Activated T-helper 17 cell treated with anti-CD3 and anti-CD28 coated beads, Interleukin-2, amount 50 U/mL, for 72 hours (primary cell): ENCODE measurements at places on chromosomes 12 and 14.

DNA sequence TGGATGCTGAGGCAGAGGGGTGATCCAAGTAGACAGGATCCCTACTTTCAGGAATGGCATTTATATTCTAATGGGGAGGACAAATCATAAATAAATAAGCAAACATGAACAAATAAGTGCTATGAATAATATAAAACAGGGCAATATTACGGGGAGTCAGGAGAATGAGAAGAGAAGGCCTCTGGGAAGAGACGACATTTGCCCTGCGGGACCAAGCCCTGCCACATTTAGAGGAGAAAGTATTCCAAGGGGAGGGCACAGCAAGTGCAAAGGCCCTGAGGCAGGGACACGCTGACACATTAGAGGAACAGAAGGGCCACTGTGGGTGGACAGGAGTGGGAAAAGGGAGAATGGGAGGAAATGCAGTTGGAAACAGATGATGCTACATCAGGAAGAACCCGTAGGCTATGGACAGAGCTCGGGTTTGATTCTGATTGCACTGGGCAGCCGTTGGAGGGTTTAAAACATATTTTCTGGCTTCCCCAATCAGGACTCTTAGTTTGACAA, 1.3 kb downstream of the RNFT2 start:
- ATAC-seq = no peak

GRCh38 chr14:104095426-104096310, 10.2 kb downstream of the ASPG start:
- ATAC-seq = no peak

DNA sequence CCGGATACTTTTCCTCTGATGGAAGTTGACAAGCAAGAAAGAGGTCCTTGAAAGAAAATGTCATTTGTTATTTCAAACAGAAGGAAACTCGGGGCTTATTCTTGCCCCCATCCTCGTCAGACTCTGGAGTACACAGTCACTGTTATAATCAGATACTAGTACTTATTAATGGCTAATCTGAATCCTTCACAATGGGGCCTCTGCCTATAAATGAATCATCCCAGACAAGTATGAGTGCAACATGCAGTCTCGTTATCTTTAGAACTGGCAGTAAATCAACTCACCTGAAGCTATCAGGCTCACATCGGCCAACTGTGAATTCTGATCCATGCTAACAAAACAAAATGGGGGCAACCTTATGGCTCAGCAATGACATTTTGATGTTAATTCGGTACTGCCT, 216.7 kb downstream of the GRIN2B start:
- no peak for ATAC-seq

DNA sequence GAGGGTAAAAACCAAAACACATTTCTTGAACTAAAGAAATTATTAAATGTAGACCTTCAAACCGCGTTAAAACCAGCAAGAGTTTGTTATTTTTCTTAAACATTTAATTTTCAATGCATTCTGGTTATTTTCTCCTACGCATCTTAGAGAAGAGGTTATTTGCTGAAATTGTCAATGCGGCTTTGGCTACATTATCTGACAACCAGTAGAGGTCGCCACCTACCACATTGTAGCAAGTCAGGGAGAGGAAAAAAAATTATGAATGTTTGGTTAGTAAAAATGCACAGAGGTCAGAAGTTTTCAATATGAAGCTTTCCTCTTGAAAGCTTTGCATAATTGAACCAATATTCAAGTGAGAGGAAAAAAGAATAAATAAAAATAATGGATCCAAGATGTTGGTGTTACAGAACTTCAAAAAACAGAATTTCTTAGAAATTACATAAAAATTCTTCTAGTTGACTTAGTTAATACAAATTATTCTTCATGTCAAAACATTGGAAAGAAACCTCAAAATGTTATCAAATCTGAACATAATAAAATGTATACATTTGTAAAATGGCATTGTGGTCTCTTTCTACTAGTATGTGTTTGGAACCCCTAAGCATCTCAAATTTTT, 159.4 kb upstream of the TMTC2 start:
- ATAC-seq = no peak

DNA sequence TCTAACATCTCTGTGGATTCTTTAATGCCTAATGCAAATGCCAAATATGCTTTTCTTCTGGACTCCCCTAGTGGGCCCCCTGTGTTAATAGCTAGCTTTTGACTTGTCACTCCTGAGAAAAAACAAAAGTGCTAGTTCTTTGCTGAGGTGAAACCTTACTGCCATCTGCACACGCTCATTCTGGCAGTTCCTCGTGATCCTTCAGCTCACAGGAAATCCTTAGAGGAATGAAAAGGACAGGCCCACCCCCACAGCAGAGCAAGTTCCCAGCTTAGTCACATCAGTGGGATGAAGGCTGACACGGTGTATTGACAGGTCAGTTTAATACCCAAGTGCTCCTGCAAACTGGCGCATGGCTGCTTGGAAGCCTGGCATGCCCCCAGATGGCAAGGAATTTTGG, 165.1 kb upstream of the ATP2B1 start:
- no peak for ATAC-seq

DNA sequence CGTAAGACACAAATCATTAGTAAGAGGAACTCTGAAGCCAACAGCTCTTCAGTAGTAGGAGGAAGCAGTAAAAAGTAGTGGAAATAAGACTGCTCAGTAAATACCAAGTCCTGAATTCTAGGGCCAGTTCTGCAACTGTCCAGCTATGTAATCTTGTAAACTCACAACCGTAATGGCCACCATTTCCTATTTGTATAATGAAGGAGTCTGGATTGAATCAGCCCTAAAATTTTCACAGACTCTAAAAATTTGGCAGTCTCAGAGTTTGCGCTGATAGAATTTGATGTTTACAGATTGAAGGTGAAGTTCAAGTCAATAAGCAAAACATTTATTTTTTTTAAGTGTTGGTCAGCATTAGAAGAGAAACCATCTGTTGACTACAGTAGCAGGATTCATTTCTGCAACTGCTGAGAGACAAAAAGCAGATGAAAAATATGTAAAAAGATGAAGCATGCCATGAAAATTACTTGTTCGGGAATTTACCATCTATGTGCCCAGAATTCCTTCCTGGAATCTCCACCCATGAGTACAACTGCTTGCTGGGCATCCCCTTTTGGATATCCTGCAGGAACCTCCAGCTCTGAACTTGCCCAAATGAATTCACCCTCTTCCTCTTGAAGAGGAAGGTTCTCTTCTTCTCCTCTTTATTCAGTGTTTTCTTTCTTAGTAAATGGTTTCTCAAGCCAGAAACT, 47.5 kb downstream of the GALNT4 start:
- no peak for ATAC-seq

DNA sequence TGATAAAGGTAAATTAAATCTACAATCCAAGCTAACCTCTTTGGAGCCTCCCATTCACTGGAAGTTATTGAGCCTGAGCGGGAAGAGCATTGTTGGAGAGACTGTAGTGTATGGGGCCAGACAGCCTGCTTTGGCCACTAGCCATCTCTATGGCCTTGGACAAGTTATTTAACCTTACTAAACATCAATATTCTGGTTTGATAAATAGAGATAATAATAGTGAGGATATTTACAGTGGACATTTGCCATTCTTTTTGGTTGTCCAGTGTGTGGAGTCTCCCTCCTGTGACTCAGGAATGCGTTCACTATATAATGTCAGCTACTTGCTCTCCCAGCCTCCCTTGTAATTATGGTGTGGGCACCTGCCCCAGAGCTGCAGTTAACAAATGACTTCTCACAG, 216.1 kb downstream of the SLC38A4 start:
- no peak for ATAC-seq

DNA sequence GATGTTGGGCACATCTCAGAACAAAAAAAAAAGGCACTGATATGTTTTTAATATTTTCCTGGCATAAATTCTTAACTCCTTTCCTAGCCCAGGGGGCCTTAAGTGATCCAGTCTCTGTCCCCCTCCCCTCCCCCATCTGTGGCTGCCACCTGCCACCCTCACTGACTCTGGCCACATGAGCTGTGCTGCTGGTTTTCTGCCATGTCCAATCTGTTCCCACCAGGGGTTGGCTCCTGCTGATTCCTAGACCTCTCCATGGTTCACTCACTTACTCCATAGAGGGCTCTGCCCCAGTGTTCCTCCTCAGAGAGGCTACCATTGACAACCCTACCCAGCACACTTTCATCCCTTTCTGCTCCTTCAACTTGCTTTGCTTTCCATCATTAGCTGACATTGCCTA, 163.3 kb downstream of the SSPN start:
- ATAC-seq = no peak

DNA sequence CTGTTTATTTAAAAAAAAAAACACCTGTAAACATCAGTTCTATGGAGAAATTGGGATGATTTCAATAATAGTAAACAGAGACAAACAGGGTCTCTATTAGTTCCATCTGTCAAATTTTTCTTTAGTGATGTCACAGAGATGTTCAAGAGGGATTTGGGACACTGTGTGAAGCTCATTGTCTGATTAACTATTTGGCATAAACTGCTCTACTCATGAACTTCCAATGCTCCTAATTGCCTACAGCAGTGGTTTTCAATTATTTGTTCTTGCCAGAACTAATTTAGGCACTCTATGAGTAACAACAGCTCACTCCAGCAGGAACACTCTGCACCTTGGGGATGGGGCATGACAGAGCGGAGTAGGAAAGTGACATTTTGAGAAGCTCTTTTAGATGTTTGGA, 250.1 kb upstream of the PRKD1 start:
- no peak for ATAC-seq

- ATAC-seq = no peak
Observed at GRCh38 chr12:119594399-119594730, 791 bp downstream of the TMEM233 start.

DNA sequence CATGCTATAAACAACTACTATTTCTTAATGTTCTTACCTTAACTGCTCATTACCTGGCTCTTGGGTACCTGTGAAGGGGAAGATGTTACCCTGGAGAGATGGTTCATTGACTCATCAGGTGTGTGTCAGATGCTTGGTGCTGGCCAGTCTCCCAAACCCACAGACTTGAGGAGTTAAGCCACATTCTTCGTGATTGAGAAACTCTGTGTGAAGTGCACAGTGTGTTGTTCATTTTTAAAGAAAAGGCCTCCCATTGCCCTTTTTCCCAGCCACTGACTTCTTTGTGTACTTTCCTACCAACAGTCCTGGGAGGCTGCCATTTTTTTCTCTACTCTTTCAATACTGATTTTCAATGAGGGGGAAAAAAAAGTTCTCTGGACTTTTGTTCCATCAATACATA, 3.2 kb downstream of the MGST1 start:
- ATAC-seq = no peak

GRCh38 chr12:6947615-6948014, 3.5 kb upstream of the PTPN6 start:
- no peak for ATAC-seq

- peak; percentile 34 for ATAC-seq
Observed at GRCh38 chr12:991350-992333, 619 bp downstream of the ERC1 start.

- no peak for ATAC-seq
Observed at GRCh38 chr14:20866963-20867362, 24.2 kb upstream of the RNASE3 start.

DNA sequence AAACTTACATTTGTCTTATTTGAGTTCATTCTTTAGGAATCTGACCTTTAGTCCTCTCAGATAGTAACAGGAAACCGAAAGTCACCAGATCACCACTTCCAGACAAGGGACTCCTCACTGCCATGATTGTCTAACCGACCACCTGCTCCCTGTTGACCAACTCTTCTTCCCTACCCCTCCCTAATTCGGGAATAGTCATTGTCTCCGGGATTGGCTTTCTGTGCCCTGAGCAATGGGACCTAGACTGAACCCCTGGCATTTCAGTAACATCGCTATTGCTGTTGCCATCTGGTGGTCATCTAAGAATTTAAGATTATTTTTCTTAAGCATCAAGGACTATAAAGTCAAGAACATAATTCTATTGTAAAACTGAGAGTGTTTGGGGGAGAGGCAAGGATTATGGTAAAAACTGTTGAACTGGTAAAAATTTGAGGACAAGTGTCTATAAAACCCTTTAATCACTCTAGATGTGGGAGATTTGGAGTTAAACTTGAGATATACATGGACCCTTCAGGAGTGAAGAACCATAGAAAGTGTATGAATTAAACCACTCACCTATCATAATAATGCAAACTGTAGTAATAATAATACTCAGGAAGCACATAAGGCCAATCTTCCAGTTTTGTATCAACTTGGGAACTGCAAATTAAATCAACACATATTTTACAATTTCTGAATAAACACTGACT, 6.3 kb downstream of the CLEC2A start:
- peak; percentile 28 for ATAC-seq

GRCh38 chr14:87623616-87624015, 369.4 kb downstream of the GALC start:
- ATAC-seq = no peak

GRCh38 chr12:110342157-110342556, 61.1 kb downstream of the ATP2A2 start:
- ATAC-seq = no peak

DNA sequence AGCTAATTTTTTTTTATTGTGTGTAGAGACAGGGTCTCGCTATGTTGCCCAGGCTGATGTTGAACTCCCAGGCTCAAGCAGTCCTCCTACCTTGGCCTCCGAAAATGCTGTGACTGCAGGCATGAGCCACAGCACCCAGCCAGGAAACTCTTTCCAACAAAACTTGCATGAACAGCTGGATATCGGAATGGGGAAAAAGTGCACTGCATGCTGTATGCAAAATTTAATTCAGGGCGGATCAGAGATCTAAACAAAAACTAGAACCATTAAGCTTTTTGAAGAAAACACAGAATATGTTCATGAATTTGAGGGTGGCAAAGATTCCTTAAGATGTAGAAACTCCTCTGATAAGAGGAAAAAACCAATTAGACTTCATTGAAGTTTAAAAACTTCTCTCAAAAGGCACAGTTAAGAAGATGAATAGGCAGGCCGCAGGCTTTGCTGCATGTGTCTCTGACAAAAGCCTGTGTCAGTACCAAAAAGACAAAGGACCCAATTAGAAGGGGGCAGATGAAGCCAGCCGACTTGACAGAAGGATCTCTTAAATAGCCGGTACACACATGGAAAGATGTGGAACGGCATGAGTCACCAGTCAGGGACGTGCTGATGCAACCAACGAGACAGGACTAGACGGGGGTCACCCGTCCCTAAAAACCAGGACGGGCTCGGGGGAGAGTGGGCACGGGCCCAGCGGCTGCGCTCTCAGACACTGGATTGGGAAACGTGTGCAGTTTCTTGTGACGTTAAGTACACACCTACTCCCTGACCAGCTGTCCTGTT, 34.8 kb upstream of the MMP17 start:
- ATAC-seq = no peak

DNA sequence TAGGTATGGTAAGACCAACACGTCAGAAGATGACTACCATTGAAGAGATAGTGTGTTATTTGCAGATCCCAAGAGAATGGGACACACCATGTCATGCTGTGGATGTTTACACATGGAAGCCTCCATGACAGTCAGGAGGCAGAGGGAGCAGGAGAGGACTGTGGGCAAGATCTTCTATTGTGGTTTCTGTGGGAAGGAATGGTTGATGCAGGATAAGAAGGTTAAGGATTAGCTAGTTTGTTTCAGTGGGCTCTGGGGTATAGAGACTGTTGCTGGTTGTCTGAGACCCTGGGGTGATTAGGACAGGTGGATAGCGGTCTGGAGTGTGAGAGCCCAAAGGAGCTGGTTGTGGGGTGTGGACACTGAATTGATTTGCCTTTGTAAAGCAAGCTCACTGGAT, 23.3 kb downstream of the TAS2R7 start:
- ATAC-seq = no peak
